Epithelial cell of proximal tubule (primary cell): ENCODE measurements at places on chromosomes 2 and 18. TPM values are rescaled to one million over a fixed set of nuclear protein-coding genes. Genes with fewer than 3 reads are reported as not detected.

DNA sequence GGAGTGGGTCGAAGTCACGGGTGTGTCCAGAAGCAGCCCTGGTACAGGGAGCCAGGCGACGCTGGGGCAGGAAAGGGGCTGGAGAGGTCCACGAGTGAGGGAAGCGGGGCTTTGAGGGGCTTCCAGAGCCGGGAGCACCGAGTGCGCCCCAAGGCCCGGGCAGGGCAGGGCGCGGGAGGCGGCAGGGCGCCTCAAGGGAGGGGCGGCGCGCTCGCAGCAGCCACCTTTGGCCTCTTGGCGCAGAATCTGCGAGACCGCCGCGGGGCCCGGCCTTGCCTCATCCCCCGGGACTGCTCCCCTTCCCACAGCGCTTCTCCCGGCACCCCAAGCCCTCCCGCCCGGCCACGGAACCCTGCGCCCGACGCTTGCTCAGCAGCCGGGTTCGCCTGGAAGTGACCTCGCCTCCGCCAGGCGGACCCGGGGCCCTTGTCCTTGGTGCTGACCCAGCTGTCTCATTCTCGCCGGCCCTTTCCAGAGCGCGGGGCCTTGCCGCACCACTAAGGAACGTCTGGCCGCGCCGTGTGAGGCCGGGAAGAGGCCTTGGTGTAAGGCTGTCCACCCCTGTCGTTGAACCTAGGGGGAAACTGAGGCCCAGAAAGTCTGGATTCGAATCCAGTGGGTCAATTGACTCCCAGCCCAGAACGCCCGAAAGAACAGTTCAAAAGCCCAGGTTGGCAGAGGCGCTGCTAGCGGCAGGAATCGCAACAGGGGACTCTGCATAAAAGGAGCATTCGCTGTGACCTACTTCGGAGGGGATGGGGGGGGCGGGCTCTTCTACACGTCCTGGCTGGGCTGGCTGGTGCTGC, 584 bp upstream of the DNER start:
- DNase-seq: no peak

- DNase-seq: no peak
Measured at GRCh38 chr18:78767648-78768071, 212.0 kb upstream of the SALL3 start.

- no peak for DNase-seq
Measured at GRCh38 chr2:191678437-191679100, 633 bp downstream of the NABP1 start.

IL36B gene
- not detected in 2 replicates for total RNA-seq

LGALSL gene
- total RNA-seq: 4.4 and 20.1 TPM in 2 replicates

SKOR2 gene
- not detected in 2 replicates for total RNA-seq
